Esophagus mucosa (tissue), 1 donor: ENCODE measurements at places on chromosomes 11 and 22. TPM values are rescaled to one million over a fixed set of nuclear protein-coding genes. Genes with fewer than 3 reads are reported as not detected.

Gene IRAG1
- total RNA-seq, result 3.2 TPM

Gene CABP4
- 0.24 TPM for total RNA-seq

Gene OVOL1
- 49.0 TPM for total RNA-seq

Gene OR5P2
- not detected for total RNA-seq

Gene FXYD6
- 1.6 TPM for total RNA-seq

Gene FAM83F
- total RNA-seq, result 50.7 TPM

Gene RASSF10
- 11.3 TPM for total RNA-seq

Gene NXPE4
- not detected for total RNA-seq

Gene RAC2
- total RNA-seq, result 19.0 TPM

Gene TYR
- total RNA-seq, result not detected

Gene NDUFA6
- 76.9 TPM for total RNA-seq

Gene CLCF1
- total RNA-seq, result 1.6 TPM

Gene MMP13
- total RNA-seq, result not detected

Gene SPON1
- total RNA-seq, result 3.1 TPM

Gene USP2
- total RNA-seq, result 2.8 TPM

Gene SMARCB1
- total RNA-seq, result 60.3 TPM

GRCh38 chr22:40118979-40119378 is 58.7 kb upstream of the TNRC6B start:
- ATAC-seq, result no peak

DNA sequence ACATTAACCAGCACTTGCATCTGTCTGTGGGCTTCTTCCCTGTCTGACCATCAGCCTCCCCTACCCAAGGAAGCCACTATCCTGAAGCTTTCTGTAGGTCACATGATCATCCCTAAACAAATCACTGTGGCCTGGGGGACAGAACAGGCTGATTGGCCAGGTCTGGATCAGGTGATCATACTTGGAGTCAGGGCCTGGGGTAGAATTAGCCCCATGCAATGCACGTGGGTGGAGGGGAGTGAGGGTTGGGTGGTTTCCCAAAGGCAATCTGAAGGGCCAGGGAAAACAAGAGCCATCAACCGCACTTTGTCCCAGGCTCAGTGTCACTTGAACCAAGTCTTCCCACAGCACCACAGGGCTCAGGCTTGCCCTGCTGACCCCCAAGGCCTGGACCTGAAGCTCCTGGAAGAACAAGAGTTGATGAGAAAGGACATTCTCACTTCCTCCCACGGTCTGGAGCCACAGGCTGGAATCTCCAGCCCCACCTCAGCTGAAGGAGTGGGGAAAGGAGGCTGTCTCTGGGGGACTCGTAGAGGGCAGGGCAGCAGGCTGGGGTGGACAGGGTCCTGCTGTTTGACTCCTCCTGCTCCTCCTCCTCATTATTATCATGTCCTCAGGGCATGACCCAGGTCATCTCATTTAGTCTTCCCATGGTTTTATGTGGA is 31.5 kb upstream of the TSPAN18 start:
- ATAC-seq, result no peak

DNA sequence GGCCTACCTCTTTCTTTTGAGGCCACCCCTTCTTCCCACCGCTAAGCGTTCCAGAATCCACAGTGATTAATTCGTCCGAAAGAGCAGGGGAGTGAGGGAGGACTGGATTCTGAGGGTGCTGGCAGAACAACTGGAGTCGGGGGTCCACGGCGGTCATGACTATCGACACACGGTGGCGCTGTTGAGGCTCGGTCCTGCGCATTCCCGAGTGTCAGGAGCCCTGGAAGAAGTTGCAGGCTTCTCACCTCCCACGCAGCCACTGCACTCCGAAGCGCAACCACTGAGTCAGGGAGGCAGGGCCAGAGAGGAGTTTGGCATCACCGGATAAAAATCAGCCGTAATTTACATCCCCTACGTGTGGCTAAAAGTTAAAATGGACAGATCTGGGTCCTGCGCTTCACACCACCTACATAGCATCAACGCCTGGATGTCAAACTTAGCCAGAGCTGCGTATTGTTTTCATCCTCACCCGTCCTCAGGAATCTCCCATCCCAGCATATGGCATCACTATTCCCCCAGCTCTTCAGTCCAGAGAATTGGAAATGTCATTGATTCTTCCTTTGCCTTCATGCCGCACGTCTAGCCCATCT is 10.7 kb upstream of the CTSF start:
- peak; percentile 70 for ATAC-seq

DNA sequence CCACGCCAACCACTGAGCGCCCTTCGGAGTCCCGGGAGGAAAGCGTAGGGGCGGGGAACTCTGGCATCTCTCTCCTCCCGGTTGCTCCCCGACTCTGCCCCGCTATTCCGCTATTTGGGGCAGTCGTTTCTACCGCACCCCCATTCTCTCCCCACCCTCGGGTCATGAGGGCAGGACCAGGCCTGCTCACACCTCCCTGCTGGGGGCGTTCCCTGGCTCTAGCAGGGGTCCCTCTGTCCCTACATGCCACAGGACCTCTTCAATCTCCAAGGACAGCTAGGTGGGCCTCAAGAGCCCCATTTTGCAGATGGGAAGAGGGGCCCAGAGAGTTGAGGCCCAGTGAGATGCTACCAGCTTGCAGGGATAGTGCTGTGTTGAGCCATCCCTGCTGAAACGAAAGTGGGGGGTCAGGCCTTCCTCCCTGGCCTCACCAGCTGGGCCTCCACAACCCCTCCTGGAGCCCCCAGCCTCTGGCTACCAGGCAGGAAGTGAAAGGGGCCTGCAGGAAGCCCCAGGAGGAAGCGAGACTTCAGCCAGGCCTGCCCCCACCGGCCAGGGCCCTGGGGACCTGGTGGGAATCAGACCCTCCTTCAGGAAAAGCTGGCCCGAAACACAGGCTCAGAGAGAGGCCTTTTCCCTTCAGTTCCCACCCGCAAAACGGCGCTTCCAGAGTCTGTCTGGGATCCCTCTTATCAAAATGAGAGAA is 5.5 kb upstream of the SHISA8 start:
- ATAC-seq, result peak; percentile 12

GRCh38 chr22:20786536-20786979 is 12.6 kb downstream of the SERPIND1 start:
- no peak for ATAC-seq

GRCh38 chr11:105034813-105035620 is at the start of gene CASP1:
Gene CASP1, minus strand, starts transcription at chr11:105035144. Its CDS starts 31 bp downstream, at chr11:105035113.
- ATAC-seq, result peak; percentile 96

- no peak for ATAC-seq
Observed at GRCh38 chr11:21481255-21481654, 711.6 kb upstream of the ANO5 start.

- peak; percentile 9 for ATAC-seq
Observed at GRCh38 chr11:47331454-47332302, 20.8 kb downstream of the MYBPC3 start.

DNA sequence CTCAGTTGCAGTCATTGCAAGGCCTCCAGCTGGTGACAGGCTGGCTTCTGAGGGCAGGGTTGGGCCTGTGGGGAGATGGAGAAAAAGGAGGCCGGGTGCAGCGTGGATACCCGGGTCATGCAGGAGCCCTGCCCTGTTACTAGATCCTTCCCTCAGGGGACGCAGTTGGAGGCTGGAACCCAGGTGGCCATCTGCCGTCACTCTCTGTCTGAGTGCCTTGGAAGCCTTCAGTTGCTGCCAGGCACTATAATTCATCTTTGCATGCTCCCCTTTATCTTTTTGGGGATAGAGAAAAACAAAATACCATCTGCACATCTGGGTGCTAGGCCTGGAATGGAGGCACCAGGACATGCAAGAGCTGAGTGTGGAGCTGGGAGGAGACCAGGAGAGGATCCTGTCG is 82.7 kb downstream of the TP53I11 start:
- ATAC-seq, result no peak

GRCh38 chr11:45185228-45185729 is 38.8 kb downstream of the PRDM11 start:
- no peak for ATAC-seq

GRCh38 chr11:119671051-119671450 is 57.9 kb downstream of the NECTIN1 start:
- ATAC-seq, result no peak

GRCh38 chr11:45578316-45578715 is 87.1 kb downstream of the CHST1 start:
- ATAC-seq, result no peak

DNA sequence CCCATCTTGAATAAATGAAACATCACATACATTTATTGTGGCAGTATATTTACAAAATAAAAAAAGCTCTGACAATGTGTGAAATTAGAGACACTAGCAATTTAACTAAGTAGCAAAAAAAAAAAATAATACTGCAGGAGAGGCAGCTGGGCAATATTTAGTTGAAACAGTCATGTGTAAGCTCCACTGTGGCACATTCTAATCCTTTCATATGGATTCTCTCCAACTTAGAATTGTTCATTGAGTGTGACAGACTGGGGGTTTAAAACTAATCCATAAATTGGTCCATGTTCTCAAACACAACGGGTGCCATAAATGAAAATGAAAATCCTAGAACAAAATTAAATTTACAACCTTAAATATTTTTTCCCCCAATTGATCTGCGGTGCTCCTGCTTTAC is 302.1 kb downstream of the CADM1 start:
- no peak for ATAC-seq

DNA sequence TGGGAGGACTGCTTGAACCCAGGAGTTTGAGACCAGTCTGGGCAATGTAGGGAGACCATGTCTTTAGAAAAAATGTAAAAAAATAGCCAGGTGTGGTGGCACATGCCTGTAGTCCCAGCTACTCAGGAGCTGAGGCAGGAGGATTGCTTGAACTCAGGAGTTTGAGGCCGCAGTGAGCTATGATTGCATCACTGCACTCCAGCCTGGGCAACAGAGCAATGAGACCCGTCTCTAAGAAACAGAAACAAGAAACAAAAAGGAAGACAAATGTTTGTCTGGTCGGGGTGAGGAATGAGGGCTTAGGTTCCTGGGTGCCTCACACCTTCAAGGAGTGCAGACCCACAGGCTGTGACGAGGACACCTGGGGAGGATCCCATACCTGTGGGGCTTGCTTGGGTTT is 191.9 kb downstream of the CEP164 start:
- no peak for ATAC-seq

- ATAC-seq, result no peak
Observed at GRCh38 chr11:8814923-8815240, 96.1 kb upstream of the AKIP1 start.

DNA sequence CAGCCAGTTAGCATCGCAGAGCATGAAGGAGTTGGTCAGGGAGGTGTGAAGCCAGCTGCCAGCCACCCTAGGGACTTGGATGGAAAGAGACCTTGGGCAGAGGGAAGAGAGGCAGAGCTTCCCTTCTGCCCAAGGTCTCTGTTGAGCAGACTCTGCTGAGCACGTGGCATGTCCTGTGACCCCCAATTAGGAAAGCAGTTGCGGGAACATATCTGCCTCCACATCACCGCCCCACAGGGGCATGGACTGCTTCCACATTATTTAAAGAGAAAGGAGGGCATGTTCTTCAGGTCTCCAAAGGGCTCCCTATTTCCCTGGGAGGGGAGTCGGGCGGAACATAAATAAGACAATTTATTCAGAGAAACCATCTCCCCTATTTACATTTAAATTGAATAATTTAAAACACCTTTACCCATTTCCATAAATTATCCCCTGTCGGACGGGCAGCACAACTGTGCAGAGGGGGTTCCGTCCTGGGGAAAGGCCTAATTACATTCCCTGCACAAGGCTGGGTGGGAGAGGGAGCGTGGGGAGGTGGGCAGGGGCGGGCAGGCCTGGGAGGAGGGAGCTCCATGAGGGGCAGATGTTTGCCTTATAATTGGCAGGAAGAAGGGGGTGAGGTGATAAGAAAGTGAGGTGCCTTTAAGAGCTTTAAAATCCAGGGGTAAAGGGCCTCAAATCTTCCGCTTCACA is 88.8 kb upstream of the THY1 start:
- no peak for ATAC-seq

- ATAC-seq, result no peak
Observed at GRCh38 chr11:30730011-30730410, 143.9 kb upstream of the MPPED2 start.

DNA sequence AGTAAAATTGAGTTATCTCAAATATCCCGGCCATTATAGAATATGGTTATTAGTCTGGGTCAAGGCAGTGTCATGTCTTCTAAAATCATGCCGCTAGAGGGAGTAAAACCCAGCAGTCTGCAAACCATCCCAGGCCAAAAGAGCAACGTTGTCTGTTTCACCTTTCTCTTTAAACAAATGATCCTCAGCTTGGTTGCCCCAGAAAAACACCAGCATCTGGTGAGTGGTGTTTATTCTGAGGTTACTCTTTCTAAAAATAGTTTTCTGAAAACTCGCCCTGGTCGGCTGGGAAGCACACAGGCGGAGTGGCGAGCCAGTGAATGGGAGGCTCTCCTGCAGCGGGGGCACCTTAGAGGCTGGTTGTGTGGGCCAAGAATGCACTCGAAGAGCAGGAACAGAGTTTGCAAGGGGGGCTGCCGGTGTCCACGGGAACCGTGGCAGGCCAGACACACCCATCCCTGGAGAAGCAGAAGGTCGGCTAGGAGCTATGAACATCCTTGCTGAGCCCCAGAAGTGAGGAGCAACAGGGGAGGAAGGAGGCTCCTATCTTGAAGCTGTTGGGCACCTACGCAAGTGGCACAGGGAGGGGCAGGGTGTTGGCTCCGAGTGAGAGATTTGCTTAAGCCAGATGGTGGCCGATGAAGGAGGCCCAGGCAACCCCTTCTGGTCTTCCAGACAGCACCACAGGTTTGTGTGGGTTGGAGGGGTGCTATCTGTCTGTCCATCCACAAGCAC is 297.1 kb downstream of the ETS1 start:
- peak; percentile 89 for ATAC-seq

- no peak for ATAC-seq
Observed at GRCh38 chr11:57463671-57464538, 3.6 kb downstream of the RTN4RL2 start.

- ATAC-seq, result no peak
Observed at GRCh38 chr11:105700271-105700670, 90.4 kb downstream of the GRIA4 start.

GRCh38 chr11:65329944-65330403 is 3.7 kb upstream of the DPF2 start:
- ATAC-seq, result peak; percentile 40

DNA sequence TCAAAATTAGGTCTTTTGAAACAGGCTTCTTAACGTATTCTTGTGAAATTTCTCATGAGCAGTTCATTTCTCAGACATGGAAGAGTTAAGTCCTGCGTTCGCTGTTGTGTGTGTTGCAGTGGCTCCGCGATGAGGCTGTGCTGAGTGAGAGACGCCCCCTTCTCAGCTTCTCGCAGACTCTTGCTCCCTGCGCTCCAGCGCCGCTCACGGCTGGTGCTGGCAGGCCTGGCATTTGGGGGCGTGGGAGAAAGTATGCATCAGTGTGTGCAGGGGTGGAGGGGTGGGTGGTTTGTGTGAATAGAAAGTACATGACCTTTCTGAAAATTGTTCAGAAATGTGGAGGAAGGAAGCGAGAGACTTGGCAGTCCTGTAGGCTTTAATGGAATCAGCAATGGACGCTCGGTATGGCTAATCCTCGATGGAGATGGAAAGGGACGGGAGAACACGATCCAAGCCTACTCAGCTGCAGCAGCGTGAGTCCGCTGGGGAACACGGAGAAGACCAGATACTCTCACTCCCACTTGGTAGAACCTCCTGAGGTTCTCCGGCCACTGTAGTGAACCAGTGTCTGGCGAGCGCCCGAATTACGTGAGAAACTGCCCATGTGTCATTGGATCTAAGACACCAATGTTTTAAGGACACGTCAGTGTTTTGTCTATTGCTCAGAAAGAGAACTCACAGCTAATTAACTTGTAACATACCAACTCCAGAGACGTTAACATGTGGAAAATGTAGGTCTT is 5.9 kb downstream of the TAB1 start:
- no peak for ATAC-seq
